ENCODE measurements at places on chromosomes 16 and 17.

DNA sequence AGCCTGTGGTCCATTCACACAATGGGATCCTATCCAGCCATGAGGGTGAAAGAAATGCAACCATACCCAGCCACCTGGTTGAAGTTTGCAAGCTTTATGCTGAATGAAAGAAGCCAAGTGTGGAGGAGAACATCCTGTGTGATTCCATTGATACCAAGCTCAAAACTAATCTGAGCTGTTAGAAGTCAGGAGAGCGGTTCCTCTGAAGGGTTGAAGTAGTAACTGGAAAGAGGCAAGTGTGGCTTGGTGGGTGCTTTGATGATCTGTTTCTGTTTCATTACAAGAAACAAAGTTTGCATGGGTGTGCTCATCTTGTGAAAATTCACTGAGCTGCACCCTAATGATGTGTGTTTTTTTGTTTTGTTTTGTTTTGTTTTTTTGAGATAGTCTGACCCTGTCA lies 99.4 kb downstream of the SALL1 start:
- DNase-seq = no peak

DNA sequence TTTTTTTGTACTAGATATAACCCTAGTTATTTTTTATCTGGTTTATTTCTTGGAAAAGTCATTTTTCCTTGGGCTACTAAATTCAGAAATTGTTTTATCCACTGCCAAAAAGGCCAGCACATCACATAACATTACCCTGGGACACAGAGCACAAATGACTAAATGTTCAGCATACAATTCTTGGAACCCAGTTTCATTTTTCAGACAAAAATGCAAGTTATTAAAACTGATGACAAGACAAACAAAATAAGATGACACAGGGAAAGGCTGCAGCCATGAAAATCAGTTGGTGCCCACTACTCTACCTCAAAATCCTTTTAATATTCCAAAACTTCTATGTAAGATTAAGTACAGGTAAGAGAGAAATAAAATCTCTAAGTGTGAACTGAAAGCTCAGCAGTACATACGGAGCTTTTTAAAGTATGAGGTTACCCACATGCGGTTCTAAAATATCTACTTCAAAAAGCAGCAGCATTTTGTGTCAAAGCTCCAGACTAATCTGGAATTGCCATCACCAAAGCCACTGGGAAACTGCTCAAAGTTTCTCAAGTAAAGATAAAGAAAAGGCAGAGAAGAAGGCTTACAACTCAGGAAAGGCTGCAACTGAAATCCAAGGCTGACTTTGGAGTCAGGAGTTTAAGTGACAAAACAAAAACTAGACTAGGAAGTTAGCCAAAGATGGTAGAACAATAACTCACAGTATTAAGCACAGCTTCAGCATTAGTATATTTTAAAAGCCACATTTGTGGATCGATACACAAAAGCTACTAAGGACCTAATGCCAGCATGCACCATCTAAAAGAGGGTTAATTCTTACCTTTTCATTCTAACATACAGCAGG lies 41.4 kb downstream of the AP1G1 start:
- no peak for DNase-seq

DNA sequence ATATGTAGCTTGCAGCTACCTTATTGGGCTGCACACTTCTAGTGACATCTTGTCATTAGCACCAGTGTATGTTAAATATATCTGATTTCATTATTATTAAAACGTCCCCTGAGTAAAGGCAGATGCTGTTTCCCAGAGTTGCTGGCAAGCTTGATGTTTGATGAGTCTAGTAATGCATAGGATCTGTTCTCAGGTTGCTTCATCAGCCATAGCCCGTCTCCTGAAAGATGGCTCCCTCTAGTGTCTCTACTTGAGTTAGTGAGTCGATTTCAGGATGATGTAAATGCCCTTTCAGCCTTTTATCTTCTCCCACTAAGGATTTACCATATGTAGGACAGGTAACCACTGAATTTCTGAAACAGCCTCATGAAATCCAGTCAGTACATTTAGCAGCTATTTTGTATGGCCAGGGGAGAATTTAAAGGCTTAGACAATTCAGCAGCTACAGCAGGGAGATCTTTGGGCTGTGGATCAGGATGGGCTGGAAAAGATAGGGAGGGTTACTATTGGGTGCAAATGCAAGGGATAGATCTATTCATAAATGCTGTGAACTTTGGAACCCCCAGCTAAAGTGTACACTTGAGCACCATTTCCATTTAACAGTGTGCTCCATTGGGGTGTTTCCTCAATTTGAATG lies 376.3 kb downstream of the CNTNAP4 start:
- DNase-seq = no peak

GRCh38 chr17:67388986-67389385 lies 11.9 kb downstream of the PITPNC1 start:
- no peak for DNase-seq

DNA sequence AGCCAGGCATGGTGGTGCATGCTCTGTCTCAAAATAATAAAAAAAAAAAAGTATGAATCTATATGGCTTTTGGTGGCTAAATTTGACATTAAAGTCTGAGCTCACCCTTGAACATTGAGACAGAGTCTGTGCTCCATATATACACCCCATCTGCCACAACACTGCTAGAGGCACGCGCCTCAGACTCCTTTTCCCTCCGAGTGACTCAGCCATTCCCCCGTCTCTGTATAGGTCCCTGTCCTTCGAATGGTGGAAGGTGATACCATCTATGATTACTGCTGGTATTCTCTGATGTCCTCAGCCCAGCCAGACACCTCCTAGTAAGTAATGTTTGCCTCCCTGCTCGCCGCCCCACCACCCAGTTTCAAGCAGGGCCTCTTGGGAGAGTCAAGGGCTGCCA lies 4.5 kb upstream of the EFNB3 start:
- no peak for DNase-seq

DNA sequence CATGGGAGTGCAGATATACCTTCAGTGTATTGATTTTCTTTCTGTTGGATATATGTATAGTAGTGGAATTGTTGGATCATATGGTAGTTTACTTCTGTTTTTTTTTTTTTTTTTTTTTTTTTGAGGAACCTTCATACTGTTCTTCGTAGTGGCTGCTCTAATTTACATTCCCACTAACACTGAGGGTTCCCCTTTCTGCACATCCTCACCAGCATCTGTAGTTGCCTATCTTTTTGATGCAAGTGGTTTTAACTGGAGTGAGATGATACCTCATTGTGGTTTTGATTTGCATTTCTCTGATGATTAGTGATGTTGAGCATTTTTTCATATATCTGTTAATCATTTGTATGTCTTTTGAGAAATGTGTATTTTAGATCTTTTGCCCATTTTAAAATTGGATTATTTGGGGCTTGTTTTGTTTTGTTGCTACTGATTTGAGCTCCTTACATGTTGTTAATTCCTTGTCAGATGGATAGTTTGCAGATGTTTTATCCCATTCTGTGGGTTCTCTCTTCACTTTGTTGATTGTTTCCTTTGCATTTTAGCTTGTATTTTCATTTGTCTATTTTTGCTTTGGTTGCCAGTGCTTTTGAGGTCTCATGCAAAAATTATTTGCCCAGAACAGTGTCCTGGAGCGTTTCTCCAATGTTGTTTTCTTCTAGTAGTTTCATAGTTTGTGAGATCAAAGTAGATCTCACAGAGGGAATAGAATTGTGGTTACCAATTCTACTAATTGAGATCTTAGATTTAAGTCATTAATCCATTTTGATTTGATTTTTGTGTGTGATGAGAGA lies 25.0 kb upstream of the BCAS3 start:
- DNase-seq = no peak

DNA sequence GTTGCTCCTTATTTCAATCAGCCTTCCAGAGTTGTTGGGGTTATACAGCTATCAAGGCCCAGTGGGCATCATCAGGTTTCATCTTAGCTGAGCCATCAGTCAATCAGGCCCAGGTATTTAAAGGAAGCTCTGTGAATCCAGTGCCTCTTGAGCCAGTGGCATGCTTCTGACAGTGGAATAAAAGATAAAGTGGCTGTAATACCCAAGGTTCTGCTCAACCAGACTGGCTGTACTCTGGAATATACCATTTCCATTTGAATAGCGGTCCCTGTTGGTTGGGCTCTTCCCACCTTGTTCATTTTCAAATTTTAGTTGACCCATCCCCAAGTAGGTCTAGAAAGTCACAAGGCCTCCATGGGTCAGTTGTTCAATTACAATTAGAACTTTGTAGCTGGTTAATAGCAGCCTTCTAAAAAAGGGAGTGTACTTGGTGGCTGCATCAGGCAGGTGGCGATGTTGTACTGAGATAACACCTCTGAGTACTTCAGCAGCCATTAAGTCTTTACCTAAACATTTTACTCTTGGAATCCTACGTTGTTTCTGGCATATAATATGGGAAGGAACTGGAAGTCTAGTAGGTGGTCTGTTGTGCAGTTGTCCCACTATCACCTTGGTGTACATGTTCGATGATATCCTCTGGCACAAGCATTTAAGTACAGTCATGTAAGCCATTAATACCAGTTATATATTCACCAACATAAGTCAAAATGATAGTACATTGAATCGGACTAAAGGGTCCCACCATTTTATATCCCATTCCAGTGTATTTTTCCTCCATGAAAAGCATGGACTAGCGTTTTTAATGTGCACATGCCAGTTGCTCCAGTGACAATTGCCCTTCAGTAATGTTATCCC lies 294.1 kb downstream of the BCAS3 start:
- DNase-seq = peak; percentile 23

GRCh38 chr16:23252310-23252709 lies 49.8 kb upstream of the SCNN1B start:
- DNase-seq = no peak

DNA sequence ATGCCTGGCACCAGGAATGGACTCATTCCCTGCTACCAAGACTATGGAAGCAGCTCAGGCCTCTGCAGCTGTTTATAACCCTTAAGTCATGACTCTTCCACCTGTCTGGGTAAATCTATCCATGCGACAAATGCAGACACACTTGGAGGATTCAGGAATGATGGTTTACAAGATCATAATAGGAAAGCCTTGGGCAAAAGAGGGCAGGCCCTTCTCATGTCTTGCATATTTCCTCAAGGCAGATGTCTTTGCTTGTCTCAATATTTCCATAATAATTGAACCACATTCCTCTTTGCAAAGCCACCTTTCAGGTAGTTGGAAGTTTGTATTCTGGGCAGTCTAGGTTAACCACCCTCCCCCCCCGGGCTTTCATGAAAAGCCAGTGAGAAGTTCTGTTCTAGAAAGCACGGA lies 884 bp upstream of the JPT1 start:
- no peak for DNase-seq

- no peak for DNase-seq
Measured at GRCh38 chr16:4472880-4473279, 1.5 kb downstream of the NMRAL1 start.

- no peak for DNase-seq
Measured at GRCh38 chr16:76278086-76278485, 885 bp downstream of the CNTNAP4 start.

DNA sequence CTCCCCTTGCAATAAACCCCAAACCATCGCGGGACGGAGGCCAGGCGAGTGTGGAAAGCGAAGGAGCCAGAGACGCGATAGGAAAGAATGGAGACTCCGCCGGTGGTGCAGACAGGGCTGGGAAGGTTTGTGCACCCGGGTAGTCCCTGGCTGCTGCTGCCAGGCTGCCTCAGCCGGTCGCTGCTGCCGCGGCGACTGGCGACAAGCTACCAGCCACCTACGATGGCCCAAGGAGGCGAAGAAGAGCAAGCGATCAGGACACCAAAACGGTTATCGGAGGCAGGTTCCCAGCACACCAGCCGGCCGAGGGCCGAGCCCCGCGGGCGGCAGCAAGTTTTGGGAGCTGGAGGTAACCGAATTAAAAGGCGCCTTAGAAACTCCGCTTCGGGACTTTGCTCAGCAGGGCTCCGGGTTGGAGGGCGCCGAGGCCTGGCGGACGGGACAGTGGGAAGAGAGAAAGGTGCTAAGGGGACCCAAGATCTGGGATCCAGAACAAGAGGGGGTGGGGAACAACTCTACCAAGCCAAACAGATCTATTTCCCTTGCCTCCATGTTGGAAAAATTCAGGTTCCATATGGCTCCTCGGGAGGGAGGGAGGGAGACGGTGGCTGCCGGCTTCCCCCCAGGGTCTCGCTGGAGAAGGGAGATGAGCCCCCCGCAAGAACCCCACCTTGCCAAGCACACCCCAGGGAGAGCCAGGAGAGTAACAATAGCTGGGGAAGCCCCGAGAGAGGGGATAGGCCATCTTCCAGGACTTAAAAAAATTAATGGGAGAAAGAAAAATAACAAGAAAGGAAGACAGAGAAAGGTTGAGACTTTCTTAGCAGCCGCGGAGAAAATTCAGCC lies 9.7 kb upstream of the HOXB2 start:
- no peak for DNase-seq

DNA sequence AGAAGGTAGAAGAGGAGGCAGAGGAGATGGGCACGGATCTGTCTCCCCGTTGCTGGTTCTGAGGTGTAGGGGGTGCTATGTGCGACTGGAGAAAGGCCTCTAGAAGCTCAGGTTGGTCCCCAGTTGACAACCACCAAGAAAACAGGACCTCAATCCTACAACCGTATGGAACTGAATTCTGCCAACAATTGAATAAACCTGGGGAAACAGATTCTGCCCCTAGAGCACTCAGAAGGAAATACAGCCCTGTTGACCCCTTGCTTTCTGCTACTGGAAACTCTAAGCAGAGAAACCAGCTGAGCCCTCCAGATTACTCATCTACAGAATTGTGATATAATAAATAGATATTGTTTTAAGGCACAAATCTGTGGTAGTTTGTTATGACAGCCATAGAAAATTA lies 313.0 kb upstream of the GOT2 start:
- no peak for DNase-seq

GRCh38 chr17:61335105-61335844 lies 64.4 kb upstream of the TBX2 start:
- no peak for DNase-seq

- no peak for DNase-seq
Measured at GRCh38 chr17:73867056-73867455, 222.8 kb upstream of the SDK2 start.

- DNase-seq = no peak
Measured at GRCh38 chr17:57631871-57632270, 113.2 kb downstream of the CCDC182 start.

DNA sequence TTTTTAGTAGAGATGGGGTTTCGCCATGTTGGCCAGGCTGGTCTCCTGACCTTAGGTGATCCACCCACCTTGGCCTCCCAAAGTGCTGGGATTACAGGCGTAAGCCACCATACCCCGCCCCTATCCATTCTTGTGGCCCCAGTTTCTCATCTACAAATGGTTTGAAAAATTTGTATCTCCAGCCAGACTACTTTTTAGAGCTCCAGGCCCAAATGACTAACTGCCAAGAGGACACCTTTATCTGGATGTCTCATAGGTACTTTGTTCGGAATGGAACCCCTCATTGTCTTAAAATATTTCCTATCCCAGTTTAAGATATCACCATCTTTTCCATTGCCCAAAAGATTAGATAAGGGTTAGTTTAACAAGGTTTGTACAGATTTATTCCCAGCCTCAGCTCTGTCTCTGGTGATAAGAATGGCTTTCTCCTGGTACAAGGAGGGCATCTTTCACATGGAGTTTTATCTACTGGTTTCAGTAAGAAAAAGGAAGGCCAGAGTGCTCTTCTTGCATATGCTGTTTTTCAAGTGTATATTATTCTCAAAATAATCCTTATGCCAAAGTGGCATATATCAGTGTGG lies 4.9 kb upstream of the CDC27 start:
- DNase-seq = no peak
